Islet precursor cell (in vitro differentiated cells): ENCODE measurements at places on chromosomes 4 and X.

GRCh38 chr4:15652841-15653240, 2.3 kb downstream of the FBXL5 start:
- no peak for DNase-seq

DNA sequence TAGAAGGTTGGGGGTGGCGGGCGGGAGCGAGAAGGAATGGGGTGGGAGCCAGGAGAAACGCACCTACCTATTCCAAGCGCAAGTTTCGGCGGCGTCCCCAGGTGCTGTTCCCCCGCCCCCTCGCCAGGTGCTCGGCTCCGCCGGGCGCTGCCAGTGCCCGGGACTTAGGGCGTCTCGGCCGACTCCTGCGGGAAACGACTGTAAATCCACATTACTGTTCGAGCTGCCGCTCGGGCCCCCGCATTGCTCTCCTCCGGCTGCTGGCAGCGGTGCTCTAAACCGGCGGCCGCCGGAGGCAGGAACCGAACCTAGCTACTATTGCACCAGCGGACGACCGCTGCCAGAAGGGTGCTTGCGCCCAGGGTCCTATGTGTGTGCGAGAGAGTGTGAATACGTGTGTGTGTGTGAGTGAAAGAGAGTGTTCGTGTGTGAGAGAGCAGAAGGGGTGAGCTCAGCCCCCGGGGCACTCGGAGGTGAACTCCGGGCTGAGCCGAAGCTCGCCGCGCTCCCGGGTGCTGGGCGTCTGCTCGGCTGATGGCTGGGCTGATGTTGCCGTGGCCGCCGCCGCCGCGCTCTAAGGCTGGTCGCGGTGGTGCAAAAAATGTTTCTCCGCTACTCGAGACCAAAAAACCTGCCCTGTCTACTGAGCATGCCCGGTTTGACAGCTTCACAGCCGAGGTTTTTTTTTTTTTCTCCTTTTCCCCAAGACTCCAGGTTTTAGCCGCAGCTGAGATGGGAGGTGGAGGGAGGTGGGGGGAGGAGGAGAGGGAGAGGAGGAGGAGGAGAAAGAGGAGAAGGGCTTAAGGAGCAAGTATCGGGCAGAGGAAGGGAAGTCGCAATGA, 115.7 kb upstream of the TEX13C start:
- DNase-seq = peak; percentile 78

- no peak for DNase-seq
Observed at GRCh38 chrX:17713288-17713687, 24.0 kb upstream of the SCML1 start.

GRCh38 chr4:166091912-166092510, 219.0 kb downstream of the TLL1 start:
- no peak for DNase-seq
